NB4 (cell line): ENCODE measurements at places on chromosomes 2 and 18.

GRCh38 chr2:174544156-174544555 lies 53.4 kb downstream of the WIPF1 start:
- no peak for DNase-seq

DNA sequence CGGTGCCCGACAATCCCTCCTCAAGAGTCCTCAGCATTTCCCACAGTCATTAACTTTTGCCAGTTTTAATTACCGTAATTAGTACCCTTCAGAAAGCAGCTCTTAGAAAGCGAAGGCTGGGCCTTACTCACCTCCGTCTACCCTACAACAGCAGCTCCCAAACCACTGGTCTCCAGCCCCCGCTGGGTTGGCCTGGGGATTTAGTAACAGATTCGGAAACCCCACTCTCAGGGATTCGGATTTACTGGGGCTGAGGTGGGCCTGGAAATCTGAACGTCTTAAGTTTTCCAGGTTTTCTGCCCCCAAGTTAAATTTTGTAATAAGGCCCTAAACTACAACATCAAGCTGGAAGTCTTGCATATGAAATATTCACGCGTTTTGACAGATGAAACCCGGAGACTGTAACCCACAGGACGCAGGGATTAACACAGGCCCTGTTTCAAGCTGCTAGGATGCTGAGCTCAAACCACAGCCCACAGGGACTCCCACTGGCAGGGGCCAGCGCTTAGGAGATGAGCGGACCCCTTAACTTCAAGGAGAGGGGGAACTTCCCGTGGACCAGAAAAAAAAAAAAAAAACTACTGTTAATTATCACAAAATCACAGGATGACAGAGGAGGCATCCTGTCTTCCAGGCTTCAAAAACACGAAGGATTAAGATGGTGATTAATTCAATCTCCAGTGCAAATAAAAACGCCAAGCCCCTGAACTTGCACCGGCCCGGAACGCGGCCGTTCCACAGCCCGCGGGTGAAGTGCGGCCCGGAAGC lies 985 bp downstream of the ILKAP start:
- DNase-seq, result peak; percentile 57

GRCh38 chr2:150373374-150373773 lies 114.1 kb downstream of the RND3 start:
- no peak for DNase-seq

DNA sequence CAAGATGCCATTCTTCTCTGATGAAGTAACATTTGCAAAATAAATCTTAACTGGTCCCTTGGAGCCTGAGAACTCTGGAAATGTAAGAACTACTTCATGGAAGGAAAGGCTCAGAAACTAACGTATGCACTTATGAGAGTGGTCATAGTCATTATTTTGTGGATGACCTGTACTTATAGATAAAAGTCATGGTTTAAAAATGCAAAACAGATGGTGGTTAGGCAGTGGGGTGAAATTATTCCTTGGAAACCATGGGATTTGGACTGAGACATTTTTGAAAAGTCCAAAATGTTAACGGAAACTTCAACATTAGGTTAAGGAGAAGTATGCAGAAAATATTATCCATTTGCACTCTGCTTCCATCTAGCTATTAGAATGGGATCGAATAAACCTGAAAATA lies 223.0 kb downstream of the ICOS start:
- DNase-seq, result no peak

DNA sequence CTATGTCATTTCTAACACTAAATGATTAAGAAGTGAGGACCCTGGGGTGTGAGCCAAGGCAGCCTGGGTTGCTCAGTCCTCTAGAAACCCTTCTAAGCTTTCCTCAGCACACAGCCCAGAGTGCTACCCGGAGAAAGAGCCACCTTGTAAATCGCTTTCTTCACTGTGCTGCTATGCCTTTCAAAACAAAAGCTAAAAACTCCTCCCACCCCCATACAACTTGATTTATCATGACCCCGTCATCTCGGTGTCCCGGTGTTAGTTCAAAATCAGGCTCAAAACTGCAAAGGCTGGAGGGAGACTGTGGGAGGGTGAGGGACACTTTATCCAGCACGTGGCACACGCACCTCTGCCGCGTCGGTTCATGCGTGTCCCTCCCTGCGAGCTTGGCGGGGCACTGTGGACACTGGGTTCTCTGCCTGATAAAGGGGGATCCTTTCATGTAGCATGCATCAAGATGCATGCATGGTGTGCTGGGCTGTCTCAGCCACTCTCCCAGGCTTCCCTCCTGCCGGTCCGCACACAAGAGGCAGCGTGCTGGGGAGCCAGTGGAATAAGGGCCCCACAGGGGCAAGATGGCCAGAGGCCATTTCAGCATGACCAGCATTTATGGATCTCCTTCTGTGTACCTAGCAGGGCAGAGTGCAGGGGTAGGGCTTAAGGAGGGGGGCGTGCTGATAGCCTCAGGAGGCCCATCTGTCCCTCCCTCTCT lies 170.4 kb downstream of the SMAD7 start:
- DNase-seq, result no peak

DNA sequence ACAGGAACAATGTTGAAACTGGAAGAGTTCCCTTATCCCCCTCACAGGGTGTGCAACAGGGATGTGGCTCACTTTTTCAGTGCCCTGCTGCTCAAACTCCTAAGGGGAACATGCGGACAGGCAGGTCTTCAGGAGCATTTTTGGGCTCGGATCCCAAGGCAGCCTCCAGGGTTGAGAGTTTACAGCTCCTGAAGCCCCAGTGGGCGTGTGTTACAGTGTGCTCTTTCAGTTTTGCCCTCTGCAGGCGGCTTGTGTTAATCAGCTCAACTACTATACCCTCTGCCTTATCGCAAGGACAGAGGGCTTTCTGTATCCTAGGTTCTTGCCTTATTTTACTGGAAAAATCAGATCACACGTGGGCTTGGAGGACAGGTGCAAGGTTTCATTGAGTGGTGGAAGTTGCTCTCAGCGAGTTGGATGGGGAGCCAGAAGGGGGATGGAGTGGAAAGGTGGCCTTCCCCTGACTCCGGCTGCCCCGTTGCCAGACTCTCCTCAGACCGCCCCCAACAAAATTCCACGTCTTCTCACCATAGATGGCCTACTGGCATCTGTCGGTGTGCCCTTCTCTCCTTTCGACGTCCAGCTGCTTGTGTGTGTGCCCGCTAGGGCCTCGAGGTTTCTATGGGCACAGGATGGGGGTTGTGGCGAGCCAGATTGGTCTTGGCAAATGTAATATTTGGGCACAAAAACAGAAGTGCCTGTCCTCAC lies 541.9 kb downstream of the TMX3 start:
- no peak for DNase-seq

DNA sequence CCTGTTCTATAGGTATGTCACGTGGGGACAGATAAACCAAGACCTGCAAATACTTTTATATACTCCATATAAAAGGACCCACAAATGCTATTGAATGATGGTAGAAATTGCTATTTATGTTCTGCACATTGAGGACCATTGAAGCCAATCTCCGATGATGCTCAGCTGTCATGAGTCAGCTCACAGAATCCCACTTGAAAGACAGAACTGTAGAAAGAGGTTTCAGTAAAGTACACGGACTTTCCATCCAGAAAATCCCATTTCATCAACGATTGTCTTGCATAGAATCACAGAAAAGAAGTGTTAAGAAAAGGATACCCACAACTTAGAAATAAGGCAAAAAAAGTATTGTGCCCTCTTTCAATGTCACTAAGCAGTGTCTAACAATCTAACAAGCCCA lies 169.0 kb upstream of the COPS8 start:
- DNase-seq, result no peak

DNA sequence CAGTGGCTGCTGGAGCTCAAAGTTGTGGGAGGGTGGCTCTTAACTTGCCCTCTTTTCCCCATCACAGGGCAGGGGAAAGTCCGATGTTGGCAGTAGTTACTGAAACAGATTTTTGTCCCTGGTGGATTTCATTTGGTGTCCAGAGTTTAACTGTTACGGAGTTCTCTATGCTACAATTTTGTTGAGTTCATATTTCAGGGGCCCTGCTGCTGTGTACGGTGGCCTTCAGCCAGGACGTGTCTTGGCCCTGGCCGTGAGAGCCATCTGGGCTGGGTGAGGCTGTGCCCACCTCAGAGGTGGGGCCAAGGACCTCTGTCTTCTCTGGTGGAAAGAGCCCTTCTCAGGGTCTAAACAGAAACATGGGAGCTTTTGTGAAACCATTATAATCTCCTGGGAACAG lies 67.4 kb downstream of the SH3YL1 start:
- no peak for DNase-seq

GRCh38 chr2:64338910-64339500 lies 115.0 kb upstream of the LGALSL start:
- DNase-seq, result peak; percentile 44

DNA sequence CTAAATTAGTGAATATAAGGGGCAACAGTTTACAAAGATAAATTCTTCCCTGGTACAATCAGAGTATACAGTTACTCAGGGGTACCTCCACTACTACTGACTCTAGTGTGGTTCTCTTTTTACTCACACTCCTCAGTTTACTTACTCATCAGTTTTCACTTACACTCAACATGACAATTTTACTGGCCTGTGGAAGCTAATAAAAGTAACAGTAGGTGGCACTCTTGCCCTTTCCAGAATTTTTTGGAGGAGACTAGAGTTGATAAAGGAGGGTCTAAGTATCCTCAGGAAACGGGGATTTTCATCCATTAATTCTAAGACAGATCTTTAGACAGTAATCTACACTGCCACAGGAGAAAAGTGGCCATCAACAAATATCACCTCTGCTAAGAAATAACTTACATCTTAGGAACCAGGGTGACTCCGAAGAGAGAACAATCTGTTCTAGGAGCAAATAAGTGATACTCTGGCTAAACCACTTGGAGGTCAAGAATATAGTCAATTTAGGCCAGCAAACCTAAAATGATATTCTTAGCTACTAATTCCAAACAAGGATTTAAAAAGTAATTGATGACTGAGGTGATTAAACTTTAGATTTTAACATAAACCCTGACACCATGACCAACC lies 61.3 kb downstream of the ATL2 start:
- peak; percentile 71 for DNase-seq

- DNase-seq, result no peak
Measured at GRCh38 chr18:48824231-48824970, 126.4 kb downstream of the SMAD7 start.

DNA sequence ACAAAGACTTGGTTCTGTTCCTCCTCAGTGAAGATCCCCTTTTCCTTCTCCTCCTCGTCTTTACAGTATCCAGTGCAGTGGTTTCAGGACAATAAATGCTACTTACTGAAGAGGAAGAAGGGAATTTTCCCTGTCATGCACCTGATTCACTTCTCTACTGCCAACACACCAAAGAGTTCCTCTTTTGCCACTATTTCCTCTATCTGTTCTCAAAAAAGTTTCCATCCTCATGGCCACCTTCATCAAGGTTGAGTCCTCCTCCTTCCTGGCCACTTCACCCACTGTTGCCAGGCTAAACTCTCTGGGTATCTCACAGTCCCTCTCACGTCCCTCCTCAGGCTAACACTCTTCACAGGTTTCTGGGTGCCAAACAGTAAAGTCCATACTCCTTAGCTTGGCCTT lies 41.7 kb downstream of the PLEKHM3 start:
- DNase-seq, result peak; percentile 28

DNA sequence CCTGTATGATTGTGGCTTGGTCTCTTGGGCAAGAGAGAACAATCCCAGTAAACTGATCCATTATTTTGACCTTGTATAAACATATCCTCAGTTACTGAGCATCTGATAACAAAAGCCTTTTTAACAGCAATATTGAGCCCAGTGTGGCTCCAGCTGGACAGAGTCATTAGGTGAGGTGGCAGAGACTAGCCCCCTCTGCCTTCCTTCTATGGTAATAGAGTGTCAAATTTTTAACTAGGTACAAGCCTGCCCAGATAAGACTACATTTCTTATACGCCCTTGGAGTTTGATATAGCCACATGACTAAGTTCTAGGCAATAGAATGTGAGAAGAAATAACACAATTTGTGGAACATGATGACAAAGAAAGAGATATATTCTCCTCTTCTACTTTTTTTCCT lies 56.2 kb downstream of the HNMT start:
- no peak for DNase-seq

GRCh38 chr2:233117351-233117750 lies 57.2 kb downstream of the INPP5D start:
- no peak for DNase-seq

GRCh38 chr18:37407571-37407970 lies 158.0 kb downstream of the CELF4 start:
- no peak for DNase-seq

- no peak for DNase-seq
Measured at GRCh38 chr2:231111987-231112386, 12.9 kb downstream of the HTR2B start.

DNA sequence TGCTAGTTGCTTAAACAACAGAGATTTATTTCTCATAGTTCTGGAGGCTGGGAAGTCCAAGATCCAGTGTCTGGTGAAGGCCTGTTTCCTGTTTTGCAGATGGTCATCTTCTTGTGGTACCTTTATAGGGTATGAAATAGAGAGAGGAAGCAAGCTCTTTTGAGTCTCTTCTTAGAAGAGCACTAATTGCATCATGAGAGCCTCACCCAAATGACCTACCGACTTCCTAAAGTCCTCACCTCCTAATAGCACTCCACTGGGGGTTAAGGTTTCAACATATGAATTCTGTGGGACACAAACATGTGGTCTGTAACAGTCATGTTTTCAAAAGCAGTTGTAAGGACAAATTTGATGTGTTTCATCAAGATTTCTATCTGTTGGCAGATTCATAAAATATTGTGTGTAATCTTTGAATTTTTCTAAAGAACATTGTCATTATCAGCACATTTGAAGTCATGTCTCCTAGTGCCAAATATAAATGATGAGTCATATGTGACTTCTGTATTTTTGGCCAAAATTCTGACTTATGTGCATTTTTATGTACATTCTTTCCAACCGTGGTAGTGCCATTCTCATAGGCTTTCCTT lies 45.3 kb downstream of the CD28 start:
- DNase-seq, result peak; percentile 27

- DNase-seq, result no peak
Measured at GRCh38 chr2:82968358-82968757, 1490.7 kb downstream of the SUCLG1 start.

DNA sequence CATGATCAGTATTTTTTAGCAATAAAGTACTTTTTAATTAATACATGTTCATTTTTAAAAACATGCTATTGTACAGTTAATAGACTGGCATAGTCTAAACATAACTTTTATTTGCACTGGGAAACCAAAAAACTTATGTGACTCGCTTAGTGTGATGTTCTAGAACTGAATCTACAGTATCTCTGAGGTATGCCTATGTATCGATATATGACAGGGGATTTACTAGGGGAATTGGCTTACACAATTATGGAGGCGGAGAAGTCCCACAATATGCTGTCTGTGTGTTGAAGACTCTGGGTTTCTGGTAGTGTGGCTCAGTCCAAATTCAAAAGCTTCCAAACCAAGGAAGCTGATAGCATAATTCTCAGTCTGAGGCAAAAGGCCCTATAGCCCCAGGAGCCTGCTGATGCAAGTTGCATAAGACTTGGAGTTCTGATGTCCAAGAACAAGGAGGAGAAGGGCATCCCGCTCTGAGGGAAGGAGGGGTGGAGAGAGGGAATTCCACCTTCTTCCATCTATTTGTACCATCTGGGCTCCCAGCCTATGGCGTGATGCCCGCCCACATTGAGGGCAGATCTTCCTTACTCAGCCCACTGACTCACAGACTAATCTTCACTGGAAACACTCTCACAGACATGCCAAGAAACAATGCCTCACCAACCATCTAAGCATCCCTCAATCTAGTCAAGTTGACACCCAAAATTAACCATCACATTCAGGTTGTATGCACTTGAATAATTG lies 27.5 kb downstream of the ZNF638 start:
- DNase-seq, result no peak
